Foreskin keratinocyte (primary cell): ENCODE measurements at places on chromosomes 12 and 14.

- peak; percentile 56 for DNase-seq
These were observed 29.3 kb upstream of the EMP1 start for GRCh38 chr12:13167226-13167625.

GRCh38 chr12:4918950-4919660, 9.4 kb downstream of the KCNA1 start:
- no peak for DNase-seq

GRCh38 chr14:69260861-69261564, 1.1 kb downstream of the GALNT16 start:
- no peak for DNase-seq

DNA sequence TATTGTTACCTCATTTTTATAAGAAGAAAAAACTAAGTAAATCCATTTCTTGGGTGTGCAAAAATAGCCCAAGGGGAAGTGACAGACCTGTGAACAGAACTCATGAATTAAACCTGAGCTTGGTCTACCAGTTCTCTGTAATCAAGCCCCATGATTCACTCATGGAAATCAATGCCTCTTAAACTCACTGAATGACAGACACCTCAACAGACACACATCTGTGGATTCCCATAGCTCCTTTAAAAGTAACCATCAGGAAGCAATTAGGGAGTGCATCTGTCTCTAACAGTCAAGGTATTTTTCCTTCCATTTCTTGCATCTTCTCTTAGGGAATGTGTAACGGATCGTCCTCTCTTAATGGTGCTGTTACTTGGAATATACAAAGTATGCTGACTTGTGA, 215.0 kb upstream of the EEA1 start:
- no peak for DNase-seq

- no peak for DNase-seq
These were observed 237.6 kb downstream of the SLC41A2 start for GRCh38 chr12:104720339-104721038.

DNA sequence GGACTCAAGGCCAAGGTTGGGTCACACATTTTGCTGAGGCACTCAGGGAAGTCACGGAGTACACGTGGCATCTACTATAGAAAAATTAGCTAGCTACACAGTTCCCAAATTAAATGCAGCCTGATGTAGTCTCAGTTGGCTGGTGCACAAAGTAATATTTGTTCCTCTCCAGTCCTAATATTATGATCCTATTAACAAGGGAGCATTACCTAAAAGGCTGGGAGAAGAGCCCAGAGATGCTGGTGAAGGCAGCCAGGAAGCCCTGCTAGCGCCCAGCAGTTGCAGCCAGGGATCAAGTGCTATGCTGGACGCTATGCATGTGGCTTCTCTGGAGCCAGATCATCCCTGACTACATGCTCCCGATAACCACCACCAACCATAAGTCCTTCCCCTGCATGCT, 88.0 kb upstream of the GSC start:
- no peak for DNase-seq

DNA sequence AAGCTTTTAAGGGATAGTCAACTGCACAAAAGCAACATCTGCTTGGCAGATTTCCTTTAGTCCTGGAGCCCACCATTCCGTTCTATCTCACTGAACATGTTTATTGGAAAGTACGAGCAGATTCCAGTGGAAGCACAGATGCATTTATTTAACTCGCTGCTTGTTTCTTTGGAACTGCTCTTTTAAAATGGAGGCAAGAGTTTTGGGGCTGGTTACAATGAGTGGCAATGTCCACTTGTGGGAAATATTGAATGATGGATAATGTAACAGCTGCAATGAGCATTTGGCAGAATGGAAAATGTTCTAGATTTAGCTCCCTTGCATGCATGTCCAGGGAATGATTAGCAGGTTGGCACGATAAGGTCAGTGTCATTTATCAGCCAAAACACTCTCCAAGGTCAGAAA, 163.0 kb downstream of the ATP23 start:
- DNase-seq = no peak

- DNase-seq = no peak
These were observed 17.7 kb downstream of the DPF3 start for GRCh38 chr14:72876005-72876709.

DNA sequence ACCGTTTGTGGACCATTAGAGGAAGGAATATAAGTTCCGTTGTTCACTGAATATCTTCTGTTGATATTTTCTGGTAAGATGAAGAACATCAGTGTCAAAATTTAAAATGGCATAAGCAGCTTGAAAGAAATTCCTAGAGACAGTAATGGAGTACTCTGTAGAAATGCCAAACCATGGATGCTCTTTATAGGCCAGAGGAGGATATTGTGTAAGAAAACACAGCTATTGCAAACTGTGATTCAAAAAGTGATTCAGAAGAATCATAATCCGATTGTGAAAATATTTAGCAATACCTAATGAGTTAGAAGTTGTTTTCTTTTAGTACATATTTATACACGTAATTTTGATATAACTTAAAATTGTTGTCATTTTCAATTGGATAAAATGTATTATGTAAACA, 102.8 kb downstream of the SLC16A7 start:
- peak; percentile 20 for DNase-seq

DNA sequence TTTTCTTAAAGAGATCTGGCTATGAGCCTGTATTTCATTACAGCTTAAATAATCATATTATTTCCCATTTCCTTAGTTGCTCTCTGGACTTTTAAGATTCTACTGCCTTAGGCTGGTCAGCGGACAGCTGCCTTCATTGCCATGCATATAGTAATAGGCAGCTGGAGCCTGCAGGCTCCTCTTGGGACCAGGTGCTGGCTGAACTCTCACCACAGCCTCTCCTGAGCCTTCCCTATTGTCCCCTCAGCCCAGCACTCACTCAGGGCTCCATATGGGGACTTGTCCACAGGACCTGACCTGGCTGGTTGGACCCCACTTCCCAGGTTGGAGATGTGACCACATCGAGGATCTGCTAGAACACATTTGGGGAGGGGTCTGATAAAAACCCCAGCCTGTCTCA, 405.4 kb downstream of the DPF3 start:
- DNase-seq = no peak

GRCh38 chr12:13437541-13437940, 241.0 kb downstream of the EMP1 start:
- no peak for DNase-seq

DNA sequence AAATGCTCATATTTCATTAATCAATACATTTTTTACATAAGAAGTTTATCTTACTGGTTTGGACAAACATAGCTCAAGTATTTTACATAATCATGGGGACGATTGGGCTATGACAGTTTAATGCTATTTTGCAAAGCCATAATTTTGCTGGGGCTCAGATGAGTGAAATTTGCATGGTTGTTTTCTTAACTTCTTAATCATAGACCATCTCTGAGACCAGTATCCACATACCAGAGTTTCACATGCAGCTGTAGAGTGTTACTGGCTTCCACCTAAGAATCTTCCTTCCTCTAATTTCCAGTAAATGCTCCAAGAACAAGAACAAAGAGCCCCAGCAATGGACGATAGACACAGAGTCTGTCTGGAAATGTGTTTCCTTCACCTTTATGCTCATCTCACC, 303.0 kb upstream of the TMEM132C start:
- no peak for DNase-seq

- DNase-seq = no peak
These were observed 243.3 kb upstream of the FKBP4 start for GRCh38 chr12:2551412-2551900.

- DNase-seq = no peak
These were observed 123.3 kb upstream of the OR4E1 start for GRCh38 chr14:21796916-21797315.

DNA sequence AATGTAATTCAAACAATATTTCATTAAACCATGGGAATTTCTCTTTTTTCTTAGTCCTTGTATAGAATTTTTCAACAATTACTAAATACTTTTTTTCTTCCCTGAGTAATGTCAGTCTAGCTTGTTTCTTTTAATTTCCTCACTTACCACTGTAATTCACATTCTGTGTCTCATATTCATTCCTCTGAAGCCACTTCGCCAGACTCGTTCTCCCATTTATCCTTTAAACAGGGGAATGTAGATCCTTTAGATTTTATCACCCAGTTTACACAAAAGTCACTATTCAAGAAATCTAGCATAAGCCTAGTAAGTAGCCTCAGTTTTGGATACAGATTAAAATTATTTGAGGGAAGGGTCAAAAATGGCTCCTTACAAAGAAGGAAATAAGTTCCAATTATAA, 6.8 kb downstream of the USP15 start:
- DNase-seq = no peak

DNA sequence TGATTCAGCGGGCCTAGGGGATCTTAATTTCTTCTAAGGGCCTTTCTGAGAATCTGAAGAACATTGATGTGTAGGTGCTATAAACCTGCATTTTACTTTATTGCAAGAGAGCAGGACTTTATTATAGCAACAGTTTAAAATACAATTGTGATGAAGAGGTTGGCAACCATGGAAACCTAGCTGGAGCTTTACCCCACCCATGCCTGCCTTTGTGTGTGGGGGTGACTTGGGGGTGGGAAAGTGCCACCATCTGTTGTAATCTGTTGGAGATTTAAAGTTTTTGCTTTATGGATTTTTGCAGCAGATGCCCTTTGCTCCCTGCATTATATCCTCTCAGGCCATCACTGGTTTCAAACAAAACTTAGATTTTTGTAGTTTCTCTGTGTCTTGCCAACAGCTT, 64.6 kb downstream of the ATG14 start:
- no peak for DNase-seq

GRCh38 chr12:56046027-56046780, 4.5 kb downstream of the RPS26 start:
- DNase-seq = no peak

- DNase-seq = peak; percentile 30
These were observed 160.5 kb downstream of the PIK3C2G start for GRCh38 chr12:18421867-18422266.

- no peak for DNase-seq
These were observed 1140.0 kb downstream of the TMEM121 start for GRCh38 chr14:106666341-106666740.

- DNase-seq = no peak
These were observed 69.4 kb downstream of the CD163L1 start for GRCh38 chr12:7374423-7375144.

- no peak for DNase-seq
These were observed 53.6 kb downstream of the GOLGA5 start for GRCh38 chr14:92847749-92848148.

DNA sequence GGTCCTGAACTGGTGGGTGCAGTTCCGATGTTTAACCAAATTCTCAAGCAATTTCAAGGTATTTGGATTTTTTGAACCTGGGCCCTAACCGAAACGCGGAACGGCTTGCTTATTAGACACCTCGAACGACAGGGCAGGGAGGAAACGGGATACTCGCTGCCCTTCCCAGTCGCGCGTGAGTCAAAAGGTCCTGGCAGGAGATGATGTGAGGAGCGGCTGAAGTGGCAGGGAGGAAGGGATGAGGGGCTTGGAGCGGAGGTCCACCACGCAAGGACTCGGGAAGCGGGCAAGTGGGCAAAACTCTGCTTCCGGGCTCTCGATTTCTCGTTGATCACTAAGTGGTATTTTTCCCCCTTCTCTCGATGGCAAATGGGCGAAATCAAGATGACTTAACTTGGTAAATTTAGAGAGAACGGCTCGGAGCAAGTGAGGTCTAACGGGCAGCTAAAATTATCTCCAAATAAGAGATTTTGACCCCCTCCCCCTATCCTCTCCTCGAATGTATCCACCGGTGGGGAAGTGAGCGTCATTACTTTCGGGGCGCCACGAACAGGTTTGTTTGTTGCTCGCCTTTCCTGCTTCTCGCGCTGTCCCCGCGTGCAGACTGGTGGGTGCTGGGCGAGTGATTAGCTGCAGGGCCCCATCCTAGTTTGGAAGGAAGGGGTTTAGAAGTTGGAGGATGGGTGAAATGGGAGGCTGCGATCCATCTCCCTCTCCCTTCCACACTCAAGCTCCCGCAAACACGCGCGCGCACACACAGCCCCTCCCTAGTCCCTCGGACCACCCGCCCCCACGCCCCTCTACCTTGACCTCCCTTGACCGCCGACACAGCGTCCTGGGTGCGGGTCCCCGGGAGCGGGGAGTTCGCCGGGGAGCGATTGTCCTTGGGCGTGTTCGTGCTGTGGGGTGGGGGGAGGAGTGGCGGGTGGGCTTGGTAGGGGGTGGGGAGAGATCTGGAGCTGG, 986 bp upstream of the NTF3 start:
- no peak for DNase-seq

GRCh38 chr14:31828946-31829868, 247.9 kb upstream of the ARHGAP5 start:
- peak; percentile 46 for DNase-seq

- no peak for DNase-seq
These were observed 3.9 kb upstream of the ATN1 start for GRCh38 chr12:6923851-6924250.

GRCh38 chr12:25993901-25994651, 35.6 kb downstream of the RASSF8 start:
- DNase-seq = no peak

GRCh38 chr12:60494244-60494643, 898.4 kb downstream of the SLC16A7 start:
- peak; percentile 15 for DNase-seq

DNA sequence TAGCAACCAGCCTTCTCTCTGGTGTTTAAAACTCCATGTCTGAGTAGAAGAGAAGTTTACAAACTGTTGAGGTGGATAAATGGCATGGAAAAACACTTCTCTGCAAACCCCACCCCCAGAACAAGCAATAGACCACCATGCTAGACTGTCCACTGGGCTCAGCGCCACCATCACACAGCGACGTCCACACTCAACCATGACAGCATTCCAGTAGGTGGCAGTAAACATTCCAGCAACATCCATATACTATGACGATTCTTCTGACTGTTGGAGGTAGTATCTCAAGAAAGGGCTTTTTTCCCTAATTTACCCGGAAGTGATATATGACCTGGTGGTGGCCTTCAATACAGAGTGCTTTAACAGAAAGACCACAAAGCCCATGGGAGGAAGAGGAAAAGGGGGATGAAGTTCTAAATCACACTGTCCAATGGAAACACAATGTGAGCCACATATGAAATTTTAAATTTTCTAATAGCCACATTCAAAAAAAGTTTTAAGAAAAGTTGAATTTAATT, 152.2 kb downstream of the SLC15A4 start:
- no peak for DNase-seq

DNA sequence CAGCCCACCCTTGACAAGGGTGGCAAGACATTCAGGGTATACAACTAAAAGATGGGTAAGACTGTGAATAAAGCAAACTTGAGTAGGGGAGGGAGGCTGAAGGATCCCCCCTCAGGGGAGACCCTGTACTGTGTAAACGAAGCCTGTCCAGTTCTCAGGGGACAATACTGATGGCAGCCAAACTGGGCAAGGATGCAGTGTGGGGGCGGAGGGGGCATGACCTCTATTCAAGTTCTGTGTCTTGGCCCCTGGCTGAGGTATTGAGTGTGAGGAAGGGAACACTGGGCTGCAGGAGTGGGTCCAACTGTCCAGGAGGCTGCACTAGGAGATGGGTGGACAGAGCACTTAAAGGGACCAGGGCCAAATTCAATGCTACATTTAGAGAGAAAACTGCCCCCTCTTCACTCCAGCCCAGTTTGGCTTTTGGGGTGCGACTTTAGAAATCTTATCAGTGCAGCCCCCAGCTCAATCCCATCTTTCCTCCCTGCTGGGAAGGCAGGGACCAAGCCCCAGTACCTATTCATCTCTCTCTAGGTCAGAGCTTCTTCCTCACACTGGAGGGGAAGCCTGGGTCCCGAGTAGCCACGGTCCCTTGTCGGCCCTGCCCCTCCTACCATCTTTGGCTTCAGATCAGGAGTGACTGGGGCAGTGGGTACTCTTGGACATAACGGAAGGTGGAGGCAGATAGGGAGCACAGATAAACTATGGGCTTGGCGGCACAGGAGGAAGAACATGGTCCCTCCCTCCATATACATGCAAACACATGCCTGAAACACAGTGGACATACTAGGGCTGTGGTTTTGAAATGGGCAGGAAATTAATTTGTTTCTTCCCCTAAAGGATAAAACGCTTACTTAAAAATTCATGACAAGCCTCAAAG, 11.8 kb downstream of the SLC39A5 start:
- no peak for DNase-seq
